CD8-positive, alpha-beta T cell (primary cell): ENCODE measurements at places on chromosomes 2 and 18.

DNA sequence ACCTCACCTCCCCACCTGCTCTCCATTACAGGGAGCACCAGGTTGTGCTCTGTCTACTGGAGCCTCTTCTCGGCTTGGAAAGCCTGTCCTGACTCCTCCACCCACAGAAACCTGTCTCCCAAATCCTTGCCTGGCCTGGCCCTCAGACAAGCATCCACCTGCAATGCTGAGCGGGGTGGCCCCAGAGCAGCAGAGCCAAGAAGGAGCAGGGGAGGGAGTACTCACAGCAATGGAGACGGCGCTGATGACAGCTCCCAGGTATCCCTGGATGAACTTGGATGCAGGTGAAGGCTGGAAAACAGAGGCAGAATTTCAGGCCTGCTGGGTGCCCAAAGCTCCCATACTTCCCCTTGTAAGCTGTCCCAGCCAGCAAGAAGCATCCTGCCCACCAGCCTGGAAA is 72.8 kb downstream of the SFXN5 start:
- no peak for DNase-seq

- no peak for DNase-seq
Observed at GRCh38 chr2:75666911-75667310, 20.3 kb downstream of the MRPL19 start.

DNA sequence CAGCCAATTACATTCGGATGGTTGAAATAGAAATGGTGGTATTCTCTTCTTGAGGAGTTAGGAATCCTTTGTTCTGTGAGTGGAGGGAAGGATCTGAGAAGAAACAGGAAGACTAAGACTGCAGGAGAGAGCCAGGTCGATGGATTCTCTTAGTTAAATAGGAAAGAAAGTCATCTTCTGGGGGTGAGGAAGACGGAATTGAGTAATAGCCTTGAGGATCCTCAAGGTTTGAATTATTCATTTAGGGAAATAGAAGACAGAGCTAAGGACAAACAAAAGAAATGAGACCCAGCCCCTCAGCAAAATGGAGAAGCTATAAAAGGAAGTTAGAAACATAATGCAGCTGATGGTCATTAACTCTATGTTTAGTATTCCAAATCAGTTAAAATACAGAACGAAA is 1.8 kb downstream of the LAPTM4A start:
- no peak for DNase-seq

DNA sequence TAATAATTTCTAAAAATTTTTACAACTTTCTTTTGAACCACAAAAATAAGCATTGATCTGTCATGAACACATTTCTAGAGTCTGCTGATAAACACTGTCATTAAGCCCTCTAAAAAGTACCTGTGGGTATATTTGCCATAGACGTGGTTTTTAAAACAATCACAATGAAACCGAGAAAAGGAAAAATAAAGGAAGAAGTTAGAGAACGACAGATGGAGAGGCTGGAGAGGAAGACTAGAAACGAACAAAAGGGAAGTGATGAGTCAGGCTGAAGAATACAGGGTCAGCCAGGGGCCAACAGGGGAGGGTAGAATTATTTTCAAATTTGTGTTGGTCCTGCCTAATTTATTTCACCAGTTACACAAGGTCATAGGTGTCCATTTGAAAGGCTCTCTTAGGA is 62.0 kb downstream of the MYL12B start:
- no peak for DNase-seq

- DNase-seq = no peak
Observed at GRCh38 chr2:207892716-207893402, 123.2 kb upstream of the FZD5 start.

GRCh38 chr2:64574871-64575270 is 50.7 kb downstream of the AFTPH start:
- DNase-seq = no peak

- no peak for DNase-seq
Observed at GRCh38 chr18:11177382-11177781, 28.0 kb upstream of the PIEZO2 start.

DNA sequence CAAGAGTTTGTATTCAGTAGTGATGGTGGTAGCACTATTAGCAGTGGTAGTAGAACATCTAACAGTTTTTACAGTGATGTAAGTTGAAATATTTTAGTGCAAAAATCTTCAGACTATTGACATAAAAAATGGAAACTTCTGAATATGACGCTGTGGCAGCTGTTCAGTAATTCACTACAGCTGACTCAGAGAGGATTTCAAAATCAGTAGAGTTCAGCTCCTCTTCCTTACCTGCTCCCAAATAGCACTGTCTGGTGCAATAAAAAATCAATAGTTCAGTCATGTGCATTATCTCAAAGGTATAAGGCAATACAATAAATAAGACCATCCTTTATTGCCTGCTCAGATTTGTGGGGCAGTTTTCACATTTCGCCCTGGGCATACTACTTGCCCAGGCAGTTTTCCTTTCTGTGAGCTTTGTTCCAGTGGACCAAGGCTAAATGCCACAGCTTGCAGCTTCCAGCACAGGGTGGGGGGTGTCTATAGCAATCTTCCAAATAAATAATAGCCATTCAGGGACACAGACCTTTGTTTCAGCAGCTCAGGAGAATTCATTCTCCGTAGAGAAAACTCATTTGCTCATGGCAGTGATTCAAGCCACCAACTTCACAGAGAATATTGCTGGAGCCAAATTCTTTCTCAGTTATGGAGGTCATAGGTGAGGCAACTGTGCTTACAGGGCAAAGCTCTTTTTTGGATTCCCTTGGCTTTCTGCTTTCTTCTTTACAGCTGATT is 33.9 kb upstream of the GORASP2 start:
- DNase-seq = no peak
